Activated CD4-positive, alpha-beta T cell treated with anti-CD3 and anti-CD28 coated beads for 36 hours (primary cell): ENCODE measurements at places on chromosomes 3 and 15. TPM values are rescaled to one million over a fixed set of nuclear protein-coding genes. Genes with fewer than 3 reads are reported as not detected.

GLDN gene
- total RNA-seq = not detected

CSPG4 gene
- not detected for total RNA-seq

HYKK gene
- 2.5 TPM for total RNA-seq

BSN gene
- total RNA-seq = 0.11 TPM

CHST2 gene
- 5.1 TPM for total RNA-seq

DNAH1 gene
- 10.1 TPM for total RNA-seq

PP2D1 gene
- total RNA-seq = not detected

GXYLT2 gene
- total RNA-seq = 0.07 TPM

FBXL22 gene
- 0.69 TPM for total RNA-seq

SPTBN5 gene
- total RNA-seq = 0.51 TPM

WDR82 gene
- total RNA-seq = 113 TPM

NME9 gene
- 0.46 TPM for total RNA-seq

SLC27A2 gene
- 20.7 TPM for total RNA-seq

GRCh38 chr3:105965384-105965783, 96.6 kb upstream of the CBLB start:
- DNase-seq = no peak

GRCh38 chr15:89964232-89964954, 36.7 kb upstream of the ZNF710 start:
- no peak for DNase-seq

DNA sequence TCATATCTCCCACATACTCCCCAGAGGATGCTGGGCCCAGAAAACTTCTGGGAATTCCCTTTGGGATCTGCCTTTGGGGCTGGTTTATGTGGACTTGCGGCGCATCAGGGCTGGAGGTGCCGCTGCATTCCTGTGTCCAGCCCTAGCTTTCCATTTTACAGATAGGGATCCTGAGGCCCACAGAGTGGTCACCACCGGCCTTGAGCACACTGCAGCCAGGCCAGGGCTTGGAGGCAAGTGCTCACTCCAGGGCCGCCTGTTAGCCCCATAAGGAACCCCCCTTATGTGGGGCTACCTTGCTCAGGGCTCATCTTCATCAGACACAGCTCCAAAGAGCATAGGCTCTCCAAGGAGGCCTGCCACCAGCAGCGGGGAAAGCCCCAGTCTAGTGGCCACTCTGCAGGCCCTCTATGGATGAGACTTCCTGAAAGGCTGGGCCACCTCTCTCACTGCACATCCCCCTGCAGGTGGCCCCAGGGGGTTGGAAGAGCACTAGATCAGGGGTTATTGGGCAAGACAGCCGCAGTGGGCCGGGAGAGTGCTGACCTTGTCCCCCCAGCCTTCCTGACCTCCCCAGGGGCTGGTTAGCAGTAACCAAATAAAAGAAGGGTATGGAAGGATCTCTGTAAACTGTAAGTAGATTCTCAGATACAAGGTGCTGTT, 9.2 kb upstream of the ATP2B2 start:
- no peak for DNase-seq

- peak; percentile 78 for DNase-seq
Measured at GRCh38 chr3:160564949-160565441, 376 bp downstream of the KPNA4 start.

- no peak for DNase-seq
Measured at GRCh38 chr15:85781099-85781498, 13.6 kb downstream of the KLHL25 start.

DNA sequence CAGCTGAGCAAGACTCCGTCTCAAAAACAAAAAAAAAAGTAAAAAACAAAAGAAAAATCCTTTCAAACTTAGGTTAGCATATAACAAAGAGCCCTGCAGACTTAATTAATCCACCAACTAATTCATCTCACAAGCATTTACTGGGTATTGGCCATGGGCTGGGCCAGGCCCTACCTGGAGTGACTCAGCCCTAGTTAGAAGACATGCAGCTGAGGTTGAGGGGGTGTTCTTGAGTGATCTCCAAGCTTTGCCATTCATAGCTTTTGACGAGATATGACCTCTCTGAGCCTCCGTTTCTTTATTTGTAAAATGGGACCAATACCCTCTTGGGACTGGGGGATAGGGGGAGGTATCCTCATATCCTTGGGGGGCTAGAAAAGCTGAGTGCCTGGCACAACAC, 7.8 kb downstream of the FBXL22 start:
- DNase-seq = peak; percentile 50

DNA sequence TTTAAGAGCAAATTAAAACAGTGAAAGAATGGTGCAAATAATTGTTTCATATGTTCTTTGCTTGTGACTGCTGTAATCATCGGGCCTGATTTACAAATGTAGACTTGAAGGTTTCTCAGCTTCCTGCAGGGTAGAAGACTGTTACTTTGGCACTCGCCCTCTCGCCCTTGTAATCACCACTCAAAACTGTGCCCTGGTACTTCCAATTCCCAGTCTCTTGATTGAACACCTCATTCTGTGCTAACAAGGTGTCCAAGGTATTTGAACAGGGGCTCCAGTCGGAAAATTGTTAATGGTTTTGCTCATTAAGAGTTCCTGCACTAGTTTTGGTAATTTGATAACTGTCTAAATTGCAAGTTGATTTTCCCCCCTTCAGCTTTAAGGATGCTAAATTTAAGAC, 209.5 kb downstream of the ZIC1 start:
- DNase-seq = no peak

GRCh38 chr15:77855871-77856270, 221.6 kb downstream of the TBC1D2B start:
- DNase-seq = no peak

GRCh38 chr15:63872759-63873510, 39.2 kb upstream of the HERC1 start:
- DNase-seq = no peak

DNA sequence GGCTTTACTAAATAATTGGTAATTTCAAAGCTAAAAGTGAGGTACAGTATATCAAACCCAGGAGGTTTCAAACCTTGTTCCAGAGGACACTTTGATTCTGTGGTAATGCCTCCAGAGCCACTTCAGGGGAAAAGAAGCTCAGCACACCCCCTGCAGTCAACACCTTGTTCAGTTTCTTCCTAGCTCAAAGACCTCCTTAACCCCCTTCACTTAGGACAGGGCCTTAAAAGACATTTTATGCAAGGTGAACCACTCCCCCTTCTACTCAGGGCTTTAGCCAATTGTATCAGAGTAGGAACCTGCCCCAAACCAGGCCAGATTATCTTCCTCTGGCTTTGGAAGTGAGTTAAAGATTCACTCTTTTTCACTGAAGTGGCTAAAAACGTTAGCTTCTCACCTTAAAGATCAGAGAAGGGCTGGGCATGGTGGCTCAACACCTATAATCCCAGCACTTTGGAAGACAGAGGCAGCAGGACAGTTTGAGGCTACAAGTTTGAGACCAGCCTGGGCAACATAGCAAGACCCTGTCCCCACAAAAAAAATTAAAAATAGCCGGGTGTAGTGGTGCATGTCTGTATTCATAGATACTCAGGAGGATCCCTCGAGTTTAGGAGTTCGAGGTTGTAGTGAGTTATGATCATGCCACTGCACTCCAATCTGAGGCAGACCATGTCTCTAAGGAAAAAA, 3.4 kb downstream of the DENND6A start:
- no peak for DNase-seq

DNA sequence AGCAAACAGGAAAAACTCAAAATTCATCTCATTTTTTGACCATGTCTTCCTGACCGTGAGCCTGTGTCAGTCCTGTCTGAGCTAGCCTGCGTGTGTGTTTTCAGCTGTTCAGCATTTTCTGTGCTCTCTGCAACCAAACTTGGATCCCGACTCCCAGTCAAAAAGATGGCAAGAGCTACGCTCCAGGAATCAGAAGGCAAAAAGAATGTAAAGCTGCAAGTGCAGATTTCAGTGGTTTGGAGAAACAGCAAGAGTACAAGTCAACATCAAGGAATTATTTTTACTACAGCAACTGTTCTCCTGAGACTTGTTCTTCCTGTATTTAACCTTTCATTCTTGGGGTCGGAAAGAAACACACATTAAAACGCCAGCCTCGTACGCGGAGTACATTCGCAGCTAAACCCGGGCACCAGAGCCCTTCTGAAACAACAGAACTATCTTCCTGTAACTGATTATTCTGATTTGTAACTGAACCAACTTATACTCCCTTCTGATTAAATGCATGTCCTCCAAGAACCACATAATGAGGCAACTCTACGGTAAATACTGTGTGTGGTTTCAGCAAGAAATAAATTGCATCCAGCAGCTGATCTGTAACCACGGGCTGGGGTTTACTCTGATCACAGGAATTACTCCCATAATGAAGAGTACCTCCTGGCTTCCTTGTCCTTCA, 107.4 kb downstream of the LRIG1 start:
- DNase-seq = no peak

DNA sequence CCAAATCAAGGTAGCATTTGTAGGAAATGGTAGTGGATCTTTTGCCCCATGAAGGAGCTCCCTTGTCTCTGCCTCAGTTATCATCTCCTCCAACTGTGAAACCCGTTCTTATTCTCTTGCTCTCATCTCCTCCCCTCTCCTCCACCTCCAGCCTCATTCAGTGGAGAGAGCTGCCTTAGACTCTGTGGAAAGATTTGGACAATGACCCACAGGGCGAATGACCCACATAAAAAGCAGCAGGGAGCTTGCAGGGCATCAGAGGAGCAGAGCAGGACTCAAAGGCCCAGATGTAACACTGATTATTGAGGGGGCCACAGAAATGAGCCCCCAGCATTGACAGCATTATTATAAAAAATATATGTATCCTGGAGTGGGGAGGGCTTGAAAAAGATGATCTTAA, 641.1 kb upstream of the CFAP20DC start:
- DNase-seq = no peak

DNA sequence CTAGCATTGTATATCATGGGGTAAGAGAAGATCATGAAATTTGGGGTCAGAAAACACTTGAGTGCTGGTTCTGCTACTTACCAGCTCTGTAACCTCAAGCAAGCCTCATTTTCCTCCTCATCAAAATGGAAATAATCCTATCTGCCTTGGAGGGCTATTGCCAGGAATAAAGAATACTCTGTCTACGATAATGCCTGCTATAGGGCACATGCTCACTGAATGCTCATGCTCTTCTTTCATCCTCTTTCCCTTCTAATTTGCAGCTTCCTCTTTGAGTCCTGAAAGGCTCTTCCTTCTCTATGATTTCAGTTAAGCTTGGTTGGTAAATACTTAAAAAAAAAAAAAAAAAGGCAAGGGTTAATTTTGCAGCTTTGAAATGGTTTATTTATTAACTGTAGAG, 12.8 kb downstream of the RTP1 start:
- DNase-seq = no peak

GRCh38 chr15:31211353-31211752, 109.8 kb upstream of the TRPM1 start:
- DNase-seq = no peak

GRCh38 chr3:64039332-64039731, 16.0 kb upstream of the PSMD6 start:
- DNase-seq = no peak

DNA sequence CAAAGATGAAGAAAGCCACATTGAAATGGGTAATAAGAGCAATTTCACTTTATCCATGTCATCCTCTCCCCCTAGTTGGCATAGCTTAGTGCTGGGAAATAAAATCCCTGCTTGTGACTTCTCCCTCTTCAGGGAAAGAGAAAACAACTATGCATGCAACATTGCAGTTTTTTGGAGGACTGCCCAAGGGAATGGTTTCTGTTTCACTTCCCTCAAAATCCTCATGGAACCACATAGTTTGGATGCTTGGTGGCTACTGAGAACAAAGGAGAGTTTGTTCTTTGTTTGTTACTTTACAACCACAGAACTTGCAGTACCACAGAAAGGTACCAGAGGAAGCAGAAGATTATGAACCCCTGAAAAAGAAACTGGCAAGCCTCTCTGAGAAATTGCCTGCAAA, 384.6 kb upstream of the RORA start:
- DNase-seq = no peak

- DNase-seq = no peak
Measured at GRCh38 chr3:30502051-30502741, 104.2 kb upstream of the TGFBR2 start.

DNA sequence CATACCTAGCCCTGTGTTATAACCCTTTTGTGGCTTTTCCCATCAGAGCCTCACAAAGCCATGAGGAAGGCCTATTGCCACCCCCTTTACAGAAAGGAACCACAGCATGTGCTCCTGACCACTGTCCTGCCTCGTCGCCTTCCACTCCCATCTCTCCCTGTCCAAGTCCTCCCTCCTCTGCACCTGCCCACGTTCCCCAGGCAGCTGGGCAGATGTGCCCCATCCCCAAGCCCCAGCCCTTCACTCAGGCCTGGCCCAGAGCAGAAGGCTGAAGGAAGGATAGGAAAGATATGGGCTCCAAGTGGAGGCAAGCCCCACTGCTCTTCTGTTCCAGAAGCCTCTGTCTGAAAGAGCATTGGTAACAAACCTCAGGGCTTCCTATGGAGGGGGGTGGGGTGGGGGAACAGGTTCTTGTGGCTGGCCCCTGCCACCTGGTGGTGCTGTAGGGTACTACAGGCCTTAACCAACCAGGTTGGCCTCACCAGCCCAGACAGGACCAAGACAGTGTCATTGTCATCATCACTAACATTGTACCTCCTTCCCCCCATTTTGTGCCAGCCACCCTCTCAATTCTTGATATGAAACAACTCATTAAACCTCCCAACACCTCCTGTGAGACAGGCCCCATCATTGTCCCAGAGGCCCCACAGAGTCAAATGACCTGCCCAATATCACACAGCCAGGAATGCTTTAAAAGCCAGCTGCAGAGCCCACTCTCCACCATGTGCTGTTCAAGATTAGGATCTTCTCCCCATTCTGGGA, 10.0 kb downstream of the POC1A start:
- peak; percentile 91 for DNase-seq

DNA sequence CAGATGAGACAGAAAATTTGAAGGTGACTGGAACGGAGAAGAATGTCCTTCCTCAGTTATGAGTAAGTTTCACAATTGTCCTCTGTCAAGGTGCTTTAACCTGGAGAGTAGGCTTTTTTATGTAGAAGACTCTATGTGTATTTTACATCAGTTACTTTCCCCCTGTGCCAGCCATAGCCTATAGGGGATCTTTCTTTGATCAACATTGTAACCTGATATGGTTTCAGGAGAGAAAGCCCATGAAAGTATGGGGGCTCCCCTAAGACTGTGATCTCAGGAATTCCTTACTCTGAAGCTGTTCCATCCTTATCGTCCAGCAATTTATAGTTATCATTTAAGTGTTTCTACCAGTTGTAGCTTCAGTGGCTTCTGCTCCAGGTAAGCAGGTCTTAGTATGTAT, 1076.3 kb upstream of the EPHA6 start:
- no peak for DNase-seq

DNA sequence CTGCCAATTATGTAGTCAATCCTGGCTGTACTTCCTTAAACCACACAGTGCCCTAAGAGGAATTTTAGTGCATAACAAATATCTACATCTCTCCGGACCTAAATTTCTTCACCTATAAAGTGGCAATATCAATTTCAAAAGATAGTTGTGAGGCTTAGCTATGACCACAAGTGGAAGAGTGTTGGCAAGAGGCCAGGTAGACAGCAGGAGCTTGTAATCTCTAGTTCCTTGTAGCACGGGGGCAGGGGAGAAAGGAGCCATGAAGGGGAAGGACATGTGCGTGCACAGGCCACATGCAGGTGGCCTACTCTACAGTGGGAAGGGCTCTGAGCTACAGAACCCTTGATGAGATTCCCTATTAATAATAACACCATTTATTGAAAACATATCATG, 269.7 kb downstream of the ABHD5 start:
- DNase-seq = no peak

- DNase-seq = no peak
Measured at GRCh38 chr15:47968593-47968992, 152.2 kb upstream of the SLC24A5 start.
